ENCODE measurements at places on chromosomes 1 and 21.
A peak's percentile ranks its signal among the peaks of the same experiment; 100 is the strongest.

DNA sequence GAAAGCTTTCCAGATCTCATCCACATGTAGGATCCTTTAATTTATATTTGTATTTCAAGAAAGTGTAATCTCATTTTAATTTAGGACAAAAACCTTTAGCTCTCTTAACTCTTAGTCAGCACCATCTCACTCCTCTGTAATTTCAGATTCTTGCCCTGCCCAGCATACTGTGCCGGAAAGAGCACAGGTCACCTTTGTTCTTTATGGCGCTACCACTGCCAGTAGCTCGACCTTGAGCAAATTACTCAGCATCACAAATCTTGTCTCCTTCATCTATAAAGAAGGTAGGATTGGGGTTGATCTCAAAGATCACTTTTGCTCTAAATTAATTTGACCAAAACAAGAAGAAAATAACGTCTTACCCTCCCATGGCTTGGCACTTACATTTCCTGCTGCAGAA is 56.1 kb upstream of the ZC3H11B start:
- no peak for DNase-seq

- no peak for DNase-seq
These were observed 12.6 kb downstream of the NTPCR start for GRCh38 chr1:232962761-232963745.

GRCh38 chr21:40496116-40496515 is 350.8 kb downstream of the DSCAM start:
- DNase-seq = no peak

- DNase-seq = no peak
These were observed 5.0 kb downstream of the IGSF21 start for GRCh38 chr1:18112611-18113010.

DNA sequence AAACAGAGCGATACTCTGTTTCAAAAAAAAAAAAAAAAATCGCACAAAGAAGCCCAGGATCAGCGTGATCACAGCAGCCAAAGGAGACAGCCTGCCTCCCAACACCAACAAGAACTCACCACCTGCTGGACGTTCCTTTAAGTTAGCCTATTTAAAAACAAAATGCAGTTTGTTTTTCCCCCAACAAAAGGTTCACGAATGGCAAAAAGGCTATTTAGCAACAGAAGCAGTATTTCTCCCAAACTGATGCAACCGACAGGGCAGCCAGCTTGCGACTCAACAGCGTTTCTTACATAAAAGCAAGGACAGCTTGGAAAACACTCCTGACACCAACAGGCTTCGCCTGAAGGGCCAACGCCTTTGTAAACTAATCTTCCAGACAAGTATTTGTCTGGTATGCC is 6.8 kb downstream of the SSU72 start:
- DNase-seq = no peak

DNA sequence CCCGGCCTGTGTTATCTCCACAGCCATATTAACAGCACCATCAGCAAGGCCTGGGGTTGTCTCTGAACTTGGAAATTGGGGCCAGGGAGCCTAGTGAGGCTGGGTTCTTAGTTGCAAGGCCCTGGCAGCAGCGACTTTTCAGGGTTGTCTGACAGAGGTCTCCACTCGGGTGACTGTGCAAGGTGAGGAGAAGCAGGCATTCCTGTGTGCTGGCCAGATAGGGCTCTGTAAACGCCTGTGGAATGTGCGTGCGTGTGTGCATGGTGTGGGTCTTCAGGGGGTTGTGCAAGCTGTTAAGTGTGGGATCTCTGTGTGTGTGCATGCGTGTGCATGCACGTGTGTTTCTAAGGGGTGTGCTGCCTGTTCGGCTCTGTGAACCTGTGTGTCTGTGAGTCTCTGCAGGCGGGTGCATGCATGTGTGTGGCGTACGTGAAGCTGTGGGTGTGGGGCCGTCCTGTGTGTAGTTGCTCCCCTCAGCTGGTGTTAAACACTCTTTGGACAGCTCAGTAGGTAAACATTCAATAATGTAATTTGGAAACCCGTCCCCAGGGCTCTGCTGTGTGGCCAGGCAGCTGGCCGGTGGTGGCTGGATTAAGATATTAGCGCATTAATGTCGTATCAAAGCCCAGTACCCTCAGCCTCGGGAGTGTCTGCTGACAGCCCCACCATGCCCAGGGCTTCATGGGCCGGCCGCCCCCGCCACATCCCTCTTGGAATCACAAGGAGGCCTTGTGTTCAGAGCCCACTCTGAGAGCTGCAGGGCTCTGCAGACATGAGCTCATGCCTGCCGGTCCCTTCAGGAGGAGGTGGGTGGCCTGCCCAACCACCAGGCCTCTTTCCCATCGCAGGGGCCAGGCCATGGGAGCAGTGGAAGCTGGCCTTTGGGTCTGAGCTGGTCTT is 189.9 kb downstream of the FOXD2 start:
- DNase-seq = no peak

DNA sequence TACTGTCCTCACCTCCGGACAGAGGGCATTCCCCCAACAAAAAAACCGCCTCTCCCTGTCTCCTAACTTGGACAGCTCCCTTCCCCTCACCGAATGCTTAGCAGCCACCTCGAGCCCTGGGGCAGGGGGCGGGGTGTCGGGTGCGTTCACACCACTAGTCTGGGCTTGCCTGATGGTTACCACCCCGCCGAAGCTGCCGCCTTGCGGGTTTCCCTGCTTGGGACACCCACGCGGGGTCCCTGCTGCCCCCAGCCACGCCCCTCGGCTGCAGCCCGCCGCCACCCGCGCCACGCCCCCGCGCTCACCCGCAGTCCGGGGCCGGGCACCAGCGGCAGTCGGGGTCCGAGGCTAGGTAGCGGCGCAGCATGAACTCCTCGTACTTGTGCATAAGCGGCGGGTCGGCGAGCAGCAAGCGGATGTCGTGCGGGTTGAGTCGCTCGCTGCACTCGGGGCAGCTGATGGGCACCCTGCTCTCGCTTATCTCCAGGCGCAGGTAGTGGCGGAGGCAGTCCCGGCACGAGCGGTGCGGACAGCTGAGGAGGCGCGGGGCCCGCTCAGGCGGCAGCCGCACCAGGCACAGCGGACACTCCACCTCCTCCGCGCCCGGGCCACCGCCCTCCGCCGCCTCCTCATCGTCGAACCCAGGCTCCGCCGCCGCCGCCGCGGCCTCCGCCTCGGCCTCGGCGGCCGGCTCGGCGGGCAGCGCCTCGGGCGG is 706 bp downstream of the RNF19B start:
- peak; percentile 75 for DNase-seq

DNA sequence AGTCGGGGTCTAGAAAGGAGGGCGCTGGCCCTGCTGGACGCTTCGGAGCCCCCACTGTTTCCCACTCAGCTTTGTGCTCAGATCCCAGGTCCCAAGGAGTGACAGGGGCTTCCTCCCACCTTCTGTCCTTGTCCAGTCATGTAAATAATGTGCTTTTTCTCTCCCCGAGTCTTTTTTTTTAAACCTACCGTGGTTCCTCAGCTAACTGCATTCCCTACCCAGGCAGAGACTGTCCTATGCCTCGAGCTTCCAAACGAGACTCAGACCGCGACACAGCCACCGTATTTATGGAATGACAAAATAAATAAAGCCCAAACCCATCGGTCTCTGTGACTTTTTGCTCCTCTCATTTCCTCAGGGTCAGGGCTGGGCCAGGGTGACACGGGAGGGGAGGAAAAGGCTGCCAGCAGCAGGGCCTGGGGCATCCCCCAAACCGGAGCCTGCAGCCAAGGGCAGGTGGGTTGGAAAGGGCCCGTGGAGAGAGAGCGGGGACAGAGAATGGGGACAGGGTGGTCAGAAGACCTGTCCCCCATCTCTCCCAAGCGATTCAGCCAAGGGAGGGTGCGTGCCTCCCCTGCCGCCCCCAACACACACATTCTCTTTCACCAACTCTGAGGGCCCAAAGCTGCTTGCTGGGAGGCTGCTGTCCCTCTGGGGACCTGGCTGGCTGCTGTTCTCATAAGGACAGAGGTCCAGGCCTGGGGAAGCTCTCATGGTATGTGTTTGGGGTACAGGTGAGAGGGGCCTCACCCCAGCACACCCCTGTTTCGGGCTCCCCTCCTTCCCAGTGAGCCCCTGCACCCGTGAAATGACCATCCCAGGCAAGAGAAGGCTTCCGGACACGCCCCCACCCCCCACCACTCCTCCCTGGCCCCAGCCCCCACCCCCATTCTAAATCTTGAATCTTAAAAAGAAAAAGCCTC is 55.4 kb downstream of the KCNAB2 start:
- DNase-seq = no peak

DNA sequence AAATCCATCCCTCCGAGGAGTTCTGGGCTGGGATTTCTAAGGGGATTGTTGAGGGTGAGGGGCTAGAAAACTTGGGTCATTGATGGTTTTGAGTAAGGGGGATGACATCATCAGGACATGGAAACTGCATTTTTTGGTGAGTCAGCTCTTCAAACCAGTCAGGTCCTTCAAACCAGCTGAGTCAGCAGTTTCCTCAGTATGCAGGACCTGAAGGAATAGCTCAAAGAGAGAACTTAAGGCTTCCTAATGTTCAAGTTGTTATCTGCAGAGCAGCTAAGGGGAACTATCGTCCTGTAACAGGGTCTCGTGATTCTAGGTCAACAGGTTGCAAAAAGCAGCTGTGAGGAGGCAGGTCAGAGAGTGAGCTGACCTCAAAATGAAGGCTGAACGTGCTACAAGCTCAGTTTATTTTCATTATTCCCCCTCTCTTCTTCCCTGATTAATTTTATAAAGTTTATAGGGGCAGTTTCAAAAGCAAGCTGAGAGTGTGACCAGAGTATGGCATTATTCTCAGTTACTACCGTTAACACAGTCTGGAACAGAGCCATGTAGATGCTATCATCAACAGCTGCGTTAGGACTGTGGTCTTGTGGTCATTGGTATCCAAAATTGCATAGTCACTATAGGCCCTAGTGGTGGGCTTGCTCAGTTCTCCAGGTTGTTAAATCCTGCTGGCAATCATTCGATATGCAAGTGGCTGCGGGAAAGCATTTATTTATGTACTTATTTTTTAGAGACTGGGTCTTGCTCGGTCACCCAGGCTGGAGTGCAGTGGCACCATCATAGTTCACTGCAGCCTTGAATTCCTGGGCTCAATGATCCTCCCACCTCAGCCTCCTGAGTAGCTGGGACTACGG is 10.7 kb upstream of the SDC3 start:
- no peak for DNase-seq

- DNase-seq = no peak
These were observed 138.5 kb downstream of the ZZZ3 start for GRCh38 chr1:77543822-77544448.

- no peak for DNase-seq
These were observed 463.9 kb upstream of the CXADR start for GRCh38 chr21:17048974-17049373.

- no peak for DNase-seq
These were observed 25.2 kb downstream of the PROK1 start for GRCh38 chr1:110476028-110476765.

DNA sequence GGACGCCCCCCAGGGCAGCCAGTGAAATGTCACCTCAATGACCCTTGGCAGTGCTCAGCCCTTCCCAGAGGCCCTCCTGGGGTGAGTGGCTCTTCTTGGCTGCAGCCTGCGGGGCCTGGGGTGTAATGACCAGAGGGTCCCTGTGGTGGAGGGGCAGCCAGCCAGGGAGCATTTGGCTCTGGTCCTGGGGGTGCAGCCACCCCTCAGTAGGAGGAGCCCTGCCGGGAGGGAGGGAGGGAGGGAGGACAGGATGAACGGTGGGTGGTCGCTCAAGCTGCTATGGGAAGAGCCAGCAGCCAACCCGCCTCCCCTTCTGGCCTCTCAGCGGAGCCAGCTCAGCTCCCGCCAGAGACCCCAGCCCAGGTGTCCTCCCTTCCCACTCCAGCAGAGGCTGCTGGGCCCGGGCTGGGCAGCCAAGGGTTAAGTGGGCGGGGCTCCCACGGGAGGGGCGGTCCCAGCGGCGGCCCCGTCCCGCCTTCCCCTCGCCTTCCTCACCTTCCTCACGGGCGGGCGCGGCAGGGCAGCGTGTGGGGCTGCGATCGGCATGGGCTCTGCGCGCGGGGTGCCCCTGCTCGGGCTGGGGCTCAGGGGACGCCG is 9.0 kb upstream of the PLCH2 start:
- DNase-seq = peak; percentile 28

DNA sequence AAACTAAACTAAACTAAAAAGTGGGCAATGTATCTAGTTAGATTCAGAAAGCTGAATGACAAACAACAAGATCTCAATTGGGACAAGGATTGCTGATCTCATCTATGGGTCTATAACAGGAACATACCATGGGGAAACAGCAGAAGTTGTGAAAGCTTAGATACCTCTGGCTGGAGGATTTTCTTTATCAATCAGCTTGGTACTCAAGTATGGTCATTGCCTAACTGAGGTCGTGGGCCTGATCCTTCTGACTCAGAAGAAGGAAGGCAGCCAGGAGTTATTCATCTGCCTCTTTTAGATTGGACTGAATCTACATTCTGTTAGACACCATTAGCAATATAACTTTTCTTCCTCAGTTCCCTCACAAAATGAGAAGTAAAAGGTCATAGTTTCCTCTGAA is 39.7 kb downstream of the DNTTIP2 start:
- no peak for DNase-seq

DNA sequence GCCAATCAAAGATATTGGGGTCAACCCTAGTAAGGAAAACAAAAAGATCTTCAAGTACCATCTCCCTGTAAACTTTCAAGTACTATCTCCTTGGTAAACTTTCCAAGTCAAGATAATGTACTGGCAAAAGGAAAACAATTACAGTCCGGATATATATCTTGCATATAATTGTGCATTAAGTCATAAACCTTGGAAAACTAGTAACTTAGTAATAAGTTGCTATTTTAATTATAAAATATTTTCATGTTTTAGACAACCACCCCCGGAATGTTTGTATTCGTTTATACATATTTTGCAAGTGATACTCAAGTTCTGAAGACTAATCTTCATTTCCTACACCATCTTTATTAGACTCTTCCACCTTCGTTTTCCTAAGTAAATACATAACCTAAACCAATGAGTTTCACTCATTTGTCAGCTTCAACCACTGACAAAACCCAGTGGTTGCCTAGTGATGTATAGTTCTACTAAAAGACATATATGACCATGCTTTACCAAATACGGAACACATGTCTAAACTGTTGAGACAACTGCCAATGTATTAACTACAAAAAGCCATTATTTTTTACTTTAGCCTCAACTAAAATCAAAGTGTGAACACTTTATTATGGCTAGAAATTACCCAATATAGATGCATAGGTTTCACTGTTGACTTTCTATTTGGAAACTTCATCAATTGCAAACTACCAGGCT is 1.7 kb downstream of the AKT3 start:
- DNase-seq = no peak

DNA sequence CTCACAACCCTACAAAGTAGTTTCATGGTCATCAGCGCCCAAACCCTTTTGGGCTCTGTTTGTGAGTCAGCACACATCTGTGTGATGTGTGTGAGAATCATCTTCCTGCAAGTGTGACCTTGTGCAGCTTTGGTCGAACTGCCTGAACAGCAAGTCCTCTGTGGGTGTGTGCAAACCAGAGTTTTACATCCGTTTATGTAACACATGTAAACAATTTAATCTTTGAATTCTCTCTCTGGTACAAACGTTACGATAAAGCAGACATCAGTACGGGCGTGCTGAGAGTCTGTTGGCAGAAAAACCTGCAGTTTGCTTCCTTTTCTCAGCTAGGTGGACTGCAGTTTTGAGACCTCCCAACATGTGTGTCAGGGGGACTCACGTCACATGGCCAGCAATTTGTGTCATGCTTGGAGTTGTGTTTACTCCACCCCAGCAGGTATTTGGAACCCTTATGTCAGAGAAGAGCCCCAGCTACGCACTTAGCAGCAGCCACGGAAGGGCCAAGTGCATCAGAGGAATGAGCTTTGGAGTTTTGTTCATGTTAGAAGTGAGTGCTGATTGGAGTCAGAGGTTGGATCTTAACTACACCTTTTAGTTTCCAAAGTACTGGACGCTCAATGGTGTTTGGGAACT is 230.8 kb downstream of the PAPPA2 start:
- no peak for DNase-seq

- DNase-seq = no peak
These were observed 2.3 kb upstream of the RIPK4 start for GRCh38 chr21:41769111-41769510.
